Head of caudate nucleus (tissue), 42 donors: ENCODE measurements at places on chromosomes 6 and 20.

GRCh38 chr6:49453221-49453620, 9.8 kb downstream of the MMUT start:
- DNase-seq = no peak

GRCh38 chr6:163347021-163347446, 67.5 kb upstream of the QKI start:
- no peak for DNase-seq

GRCh38 chr6:35786810-35787209, 6.0 kb downstream of the CLPSL1 start:
- no peak for DNase-seq

- DNase-seq = no peak
Measured at GRCh38 chr20:59015812-59016711, 3.2 kb upstream of the TUBB1 start.

DNA sequence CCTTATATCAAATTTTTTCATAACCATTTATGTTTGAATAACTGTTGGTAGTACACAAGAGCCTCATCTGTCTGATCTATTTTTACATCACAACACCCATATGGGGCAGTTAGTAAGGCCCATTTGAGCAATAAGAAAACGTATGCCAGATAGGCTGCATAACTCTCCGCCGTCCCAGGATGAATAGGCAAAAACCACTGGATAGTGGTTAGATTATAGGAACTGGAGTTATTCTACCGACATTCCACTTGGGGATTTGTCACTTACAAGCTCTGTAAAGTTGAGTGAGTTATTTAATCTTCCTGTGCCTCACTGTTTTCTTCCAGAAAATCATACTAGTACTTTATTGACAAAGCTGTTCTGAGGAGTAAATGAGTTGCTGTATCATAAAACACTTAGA, 881.9 kb downstream of the QKI start:
- no peak for DNase-seq
